LHCN-M2 (cell line): ENCODE measurements at places on chromosomes 1 and 21.

DNA sequence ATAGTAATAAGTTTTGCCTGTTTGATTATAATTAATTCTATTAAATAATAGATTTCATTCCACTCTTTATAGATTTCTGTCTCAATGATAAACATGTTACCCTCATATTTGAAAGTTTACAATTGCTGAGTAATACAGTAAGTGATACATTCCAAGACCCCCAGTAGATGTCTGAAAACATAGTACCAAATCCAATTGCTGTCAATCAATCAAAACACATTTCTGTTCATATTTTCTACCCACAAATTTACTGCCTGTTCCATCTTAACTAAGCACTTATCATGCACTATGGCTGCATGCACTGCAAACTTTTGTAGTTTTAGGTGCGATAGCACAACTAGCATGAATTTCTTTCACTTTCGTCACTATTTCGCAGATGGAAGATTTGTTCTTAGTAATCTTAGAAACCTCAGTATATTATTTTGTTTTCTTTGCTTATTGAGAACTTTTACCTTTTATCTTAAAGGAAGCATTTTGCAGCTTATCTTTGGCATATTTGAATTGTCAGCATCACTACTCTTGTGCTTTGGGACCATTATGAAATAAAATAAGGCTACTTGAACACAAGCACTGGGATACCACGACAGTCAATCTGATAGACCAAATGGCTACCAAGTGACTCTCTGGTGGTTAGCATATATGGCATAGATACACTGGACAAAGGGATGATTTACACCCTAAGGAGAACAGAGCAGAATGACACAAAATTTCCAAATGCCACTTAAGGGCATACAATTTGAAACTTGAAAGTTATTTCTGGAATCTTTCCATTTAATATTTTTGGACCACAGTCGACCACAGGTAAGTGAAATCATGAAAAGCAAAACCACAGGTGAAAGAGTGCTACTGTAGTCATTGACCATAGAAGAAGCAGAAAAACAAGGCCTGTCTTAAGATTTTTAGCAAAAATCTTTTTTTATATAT, 67.6 kb downstream of the RGS13 start:
- DNase-seq = no peak

DNA sequence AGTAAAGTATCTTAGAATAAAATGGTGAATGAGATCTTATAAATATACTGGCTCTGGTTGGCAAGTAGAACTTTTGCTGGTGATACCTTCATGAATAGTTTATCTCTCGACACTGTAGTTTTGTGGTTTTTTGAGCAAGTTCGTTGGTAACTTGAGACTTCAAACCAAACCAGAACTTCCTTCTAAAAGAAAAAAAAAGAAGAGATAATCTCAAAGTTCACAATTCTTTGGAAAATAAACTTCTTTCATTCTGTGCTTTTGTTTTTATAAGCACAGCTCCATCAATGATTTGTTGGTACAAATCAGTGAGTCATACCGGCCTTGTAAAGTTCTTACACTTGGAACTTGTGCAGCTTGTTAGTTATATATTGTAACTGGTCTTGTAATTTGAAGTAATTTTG, 2.3 kb downstream of the HIPK1 start:
- peak; percentile 67 for DNase-seq

DNA sequence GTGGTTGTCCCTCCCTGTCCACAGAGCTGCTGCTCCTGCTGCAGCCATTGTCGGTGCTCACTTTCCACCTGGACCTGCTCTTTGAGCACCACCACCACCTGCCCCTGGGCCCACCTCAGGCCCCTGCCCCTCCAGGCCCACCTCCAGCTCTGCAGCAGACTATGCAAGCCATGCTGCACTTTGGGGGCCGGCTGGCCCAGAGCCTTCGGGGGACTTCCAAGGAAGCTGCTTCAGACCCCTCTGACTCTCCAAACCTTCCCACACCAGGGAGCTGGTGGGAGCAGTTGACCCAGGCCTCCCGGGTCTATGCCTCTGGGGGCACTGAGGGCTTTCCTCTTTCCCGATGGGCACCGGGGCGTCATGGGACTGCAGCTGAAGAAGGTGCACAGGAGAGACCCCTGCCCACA, 5.9 kb downstream of the RUSC1 start:
- DNase-seq = no peak

DNA sequence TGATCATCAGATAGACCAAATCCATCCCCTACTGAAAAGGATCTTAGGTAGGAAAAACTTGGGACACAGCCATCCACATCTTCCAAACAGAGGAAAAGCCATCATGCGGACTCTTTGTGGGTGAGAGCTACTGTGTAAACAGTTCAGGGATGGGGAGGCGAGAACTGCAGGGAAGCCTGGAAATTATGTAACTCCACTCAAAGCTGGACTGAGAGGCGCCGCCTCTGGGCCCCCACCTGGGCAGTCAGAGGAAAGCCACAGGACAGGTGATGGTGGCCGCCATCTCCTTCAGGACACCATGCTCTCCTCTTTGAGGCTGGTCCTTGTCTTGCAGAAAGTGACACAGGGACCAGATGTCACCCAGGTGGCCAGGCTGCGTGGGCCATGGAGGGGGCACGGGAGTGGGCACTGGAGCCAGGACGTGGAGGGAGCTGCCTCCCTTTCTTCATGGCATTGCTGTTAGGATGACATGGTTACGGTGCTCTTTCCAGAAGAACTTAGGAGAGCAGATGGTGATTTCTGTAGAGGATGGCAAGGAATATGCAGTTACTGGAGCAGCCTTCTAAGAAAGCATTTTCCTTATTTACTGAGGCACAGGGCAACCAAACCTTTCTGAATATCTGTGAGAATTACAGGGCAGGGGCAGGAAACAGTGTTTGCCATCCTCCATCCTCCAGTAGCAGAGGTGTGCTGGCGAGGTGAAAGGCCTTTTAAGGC, 32.0 kb upstream of the TDRD10 start:
- no peak for DNase-seq

DNA sequence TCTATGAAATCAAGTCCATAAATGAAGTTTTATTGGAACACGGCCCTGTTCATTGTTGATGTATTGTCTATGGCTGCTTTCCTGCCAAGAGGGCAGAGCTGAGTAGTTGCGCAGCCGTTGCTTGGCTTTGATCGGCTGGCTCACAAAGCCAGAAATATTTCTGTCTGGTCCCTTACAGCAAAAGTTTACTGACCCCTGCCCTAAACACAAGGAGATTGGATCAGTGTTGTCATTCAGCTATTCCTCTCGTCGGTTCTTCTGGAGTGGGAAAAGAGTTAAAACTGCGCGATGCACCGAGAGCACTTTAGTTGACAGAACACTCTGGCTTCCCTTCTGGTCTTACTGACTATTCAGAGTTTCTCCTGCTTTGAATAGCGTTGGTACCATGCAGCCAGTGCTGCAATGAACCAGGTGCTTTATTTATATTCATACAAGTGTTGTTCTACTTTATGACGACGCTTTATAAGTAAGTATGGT, 868 bp downstream of the ZBTB40 start:
- peak; percentile 35 for DNase-seq

- no peak for DNase-seq
Measured at GRCh38 chr1:58789996-58790660, 6.3 kb upstream of the JUN start.

GRCh38 chr1:192809307-192810252, 741 bp downstream of the RGS2 start:
- DNase-seq = peak; percentile 64

- no peak for DNase-seq
Measured at GRCh38 chr1:180631194-180631765, 542 bp upstream of the XPR1 start.

GRCh38 chr1:93221913-93222312, 41.4 kb downstream of the CCDC18 start:
- no peak for DNase-seq

GRCh38 chr1:247430434-247430833, 14.5 kb downstream of the NLRP3 start:
- no peak for DNase-seq

DNA sequence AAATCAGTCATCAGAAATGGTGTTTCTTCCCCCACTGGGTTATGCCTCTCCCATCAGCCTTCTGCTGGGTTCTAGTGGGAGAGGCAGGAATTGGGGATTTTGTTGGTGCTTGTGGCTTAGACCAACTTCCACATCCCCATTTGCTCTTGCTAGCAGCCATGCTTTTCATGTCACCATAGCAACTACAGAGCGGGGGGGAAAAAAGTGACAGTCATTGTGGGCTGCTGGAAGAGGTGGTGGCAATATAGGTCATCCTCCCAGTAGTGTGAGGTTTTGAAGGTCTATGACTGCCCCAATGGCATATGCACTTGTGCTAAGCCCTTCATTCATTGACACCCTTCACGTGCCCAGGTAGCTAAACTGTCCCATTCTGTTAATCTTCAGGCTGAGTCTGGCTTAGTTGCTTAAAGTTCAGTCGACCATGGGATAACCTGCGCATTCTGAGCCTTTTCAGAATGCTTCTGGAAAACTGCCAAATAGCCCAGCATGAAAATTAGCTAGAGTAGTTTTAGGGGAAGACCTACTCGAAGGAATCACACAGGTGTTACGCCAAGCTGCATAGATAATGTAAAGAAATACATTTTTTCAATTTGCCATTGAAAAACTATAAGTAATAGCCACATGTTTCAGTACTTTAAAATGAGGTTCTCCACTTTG, 53.7 kb upstream of the ZNF326 start:
- no peak for DNase-seq

DNA sequence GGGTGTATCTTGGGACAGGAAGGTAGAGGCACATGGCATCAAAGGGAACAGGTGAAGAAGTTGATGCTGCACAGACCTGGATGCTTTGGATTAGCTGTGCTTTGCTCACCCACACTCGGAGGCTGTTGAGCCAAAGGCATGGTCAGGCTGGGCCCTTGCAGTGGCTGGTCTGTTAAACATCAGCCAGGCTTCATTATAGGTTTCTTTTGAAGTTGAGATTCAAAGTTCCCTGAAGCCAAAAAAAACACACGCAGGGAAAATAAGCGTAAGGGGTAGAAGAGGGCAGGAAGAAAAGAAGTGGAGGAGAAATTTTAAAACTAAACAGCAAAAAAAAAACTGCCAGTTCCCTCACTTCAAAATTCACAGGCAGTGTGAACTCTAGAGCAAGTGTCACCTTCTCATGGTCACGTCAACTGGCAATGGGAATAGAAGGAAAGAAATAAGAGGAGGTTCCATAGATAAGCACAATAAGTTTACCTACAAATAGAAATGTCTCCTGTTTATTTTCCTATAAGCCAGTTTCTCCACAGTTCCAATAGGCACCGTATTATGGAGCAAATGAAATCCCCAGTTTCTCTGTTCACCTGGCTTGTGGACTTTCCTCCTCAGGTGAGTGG, 139.5 kb downstream of the PAPPA2 start:
- no peak for DNase-seq

- DNase-seq = no peak
Measured at GRCh38 chr1:33392206-33392605, 38.7 kb downstream of the PHC2 start.

GRCh38 chr1:95126366-95126765, 9.2 kb downstream of the TLCD4 start:
- DNase-seq = no peak

- DNase-seq = peak; percentile 65
Measured at GRCh38 chr1:45299981-45300668, 26.6 kb upstream of the HPDL start.

GRCh38 chr21:40158366-40158765, 291.1 kb downstream of the PCP4 start:
- DNase-seq = no peak

GRCh38 chr1:197732187-197732586, 43.1 kb downstream of the DENND1B start:
- DNase-seq = no peak

DNA sequence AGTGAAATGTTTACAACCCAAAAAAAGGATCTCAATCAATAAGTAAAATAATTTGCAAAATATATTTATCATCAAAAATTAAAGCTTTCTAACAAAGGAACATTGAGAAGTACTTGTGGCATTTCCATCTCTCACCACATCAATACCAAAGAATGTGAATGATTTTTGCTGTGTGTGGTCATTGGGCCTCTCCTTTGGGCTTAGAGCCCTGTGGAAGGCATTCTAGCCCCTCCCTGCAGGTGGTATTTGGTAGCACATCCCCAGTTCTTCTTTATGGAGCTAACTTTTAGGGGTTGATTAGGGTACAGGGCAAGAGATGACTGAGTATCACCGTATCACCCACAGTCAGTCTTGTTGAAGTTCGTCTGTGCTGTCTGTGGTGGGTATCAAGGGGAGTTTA, 294.1 kb upstream of the SGIP1 start:
- peak; percentile 31 for DNase-seq

- no peak for DNase-seq
Measured at GRCh38 chr1:119593805-119594204, 54.3 kb downstream of the ZNF697 start.

GRCh38 chr1:209585672-209586071, 2.2 kb downstream of the CAMK1G start:
- DNase-seq = no peak

- DNase-seq = no peak
Measured at GRCh38 chr1:159817276-159818041, 9.2 kb upstream of the SLAMF8 start.

DNA sequence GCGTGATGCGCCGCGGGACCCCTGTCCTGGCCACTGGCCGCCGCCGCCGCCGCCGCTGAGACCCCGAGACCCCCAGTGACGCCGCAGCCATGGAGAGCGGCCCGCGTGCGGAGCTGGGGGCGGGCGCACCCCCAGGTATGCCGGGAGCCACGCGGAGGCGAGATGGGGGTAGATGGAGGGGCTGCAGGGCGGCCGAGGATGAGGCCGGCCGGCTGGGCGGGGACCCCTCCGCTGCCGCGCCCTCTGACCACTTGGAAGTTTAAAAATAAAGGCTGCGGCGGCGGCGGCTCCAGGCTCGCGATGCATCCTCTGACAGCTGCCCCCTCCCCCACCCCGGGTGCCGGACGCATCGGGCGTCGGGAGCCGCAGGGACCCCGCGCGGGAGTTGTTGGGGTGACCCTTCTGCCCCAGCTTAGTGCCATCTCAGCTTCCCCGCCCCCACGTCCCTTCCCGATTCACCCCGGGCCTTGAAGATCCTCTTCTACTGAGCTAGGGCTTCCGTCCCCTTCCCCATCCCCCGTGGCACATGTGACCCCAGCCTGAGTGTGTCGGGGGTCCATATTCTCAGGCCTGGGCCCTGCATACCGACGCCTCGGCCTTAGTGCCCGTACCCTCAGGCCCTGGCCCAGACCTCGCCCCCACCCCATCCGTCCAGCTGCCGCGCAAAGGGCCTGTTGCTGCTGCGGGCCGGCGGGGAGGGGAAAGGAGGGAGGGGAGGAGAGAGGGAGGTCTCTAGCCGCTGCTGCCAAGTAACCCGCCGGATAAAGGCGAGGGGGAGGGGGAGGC, 562 bp downstream of the MAP7D1 start:
- DNase-seq = peak; percentile 66

GRCh38 chr1:59678493-59679228, 136.1 kb upstream of the HOOK1 start:
- peak; percentile 100 for DNase-seq
